ENCODE measurements at places on chromosomes 12 and 14.

DNA sequence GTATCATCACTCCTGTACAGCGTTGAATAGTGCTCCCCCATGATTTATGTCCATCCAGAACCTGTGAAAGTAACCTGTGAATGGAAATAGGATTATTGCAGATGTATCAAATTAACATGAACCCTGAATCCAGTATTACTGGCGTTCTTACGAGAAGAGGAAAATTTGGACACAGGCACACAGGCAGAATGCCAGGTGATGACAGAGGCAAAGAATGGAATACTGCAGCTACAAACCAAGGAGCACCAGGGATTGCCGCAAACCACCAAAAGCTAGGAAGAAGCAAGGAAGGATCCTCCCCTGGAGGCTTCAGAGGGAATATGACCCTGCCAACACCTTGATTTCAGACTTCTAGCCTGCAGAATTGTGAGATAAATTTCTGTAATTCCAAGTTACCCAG lies 113.5 kb upstream of the EGLN3 start:
- no peak for DNase-seq

DNA sequence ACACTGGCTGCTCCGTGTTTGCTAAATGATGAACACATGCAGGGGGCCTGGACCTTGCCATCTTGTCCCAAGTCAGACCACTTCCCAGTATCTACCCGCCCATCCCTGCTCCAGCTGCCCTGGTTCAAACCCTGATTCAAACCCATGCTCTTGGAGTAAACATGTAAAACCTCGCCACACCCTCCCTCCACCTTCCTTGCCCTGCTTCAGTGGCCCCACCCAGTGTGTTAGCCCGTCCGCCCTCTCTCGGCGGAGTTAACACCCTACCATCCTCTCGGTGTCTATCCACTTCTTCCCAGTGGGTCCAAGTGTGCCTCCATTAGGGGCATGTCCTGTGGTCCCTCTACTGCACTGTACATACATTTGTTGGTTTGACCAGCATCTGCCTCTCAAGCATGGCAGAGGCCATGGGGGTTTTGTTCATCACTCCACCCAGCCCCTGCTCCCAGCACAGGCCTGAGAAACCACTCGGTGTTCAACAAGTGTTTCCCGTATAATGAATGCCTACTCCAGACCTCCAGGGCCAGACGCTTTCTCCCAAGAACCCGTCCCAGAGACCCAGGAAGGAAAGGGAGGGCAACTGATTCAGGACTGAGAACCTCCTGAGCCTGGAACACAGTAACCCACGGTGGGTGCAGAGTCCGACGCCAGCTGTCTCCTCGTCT lies 37.1 kb downstream of the P2RX4 start:
- no peak for DNase-seq

GRCh38 chr14:95876761-95877538 lies at the start of gene TUNAR:
Gene TUNAR, plus strand, starts transcription at chr14:95876832.
- DNase-seq: no peak

GRCh38 chr14:66247662-66248193 lies 238.4 kb upstream of the CCDC196 start:
- no peak for DNase-seq

DNA sequence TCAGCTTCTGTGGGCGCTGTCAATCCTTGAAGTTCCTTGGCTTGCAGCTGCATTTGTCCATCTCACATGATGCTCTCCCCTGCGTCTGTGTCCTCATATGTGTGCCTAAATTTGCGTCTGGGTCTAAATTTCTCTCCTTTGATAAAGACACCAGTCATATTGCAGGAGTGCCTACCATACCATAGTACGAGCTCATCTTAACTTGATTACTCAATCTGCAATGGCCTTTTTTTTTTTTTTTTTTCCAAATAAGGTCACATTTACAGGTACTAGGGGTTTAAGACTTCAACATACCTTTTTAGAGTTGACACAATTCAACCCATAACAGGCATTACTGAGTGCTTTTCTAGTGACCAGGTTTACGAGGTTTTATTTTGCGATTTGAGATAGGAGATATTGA lies 233.3 kb upstream of the TBX3 start:
- no peak for DNase-seq

DNA sequence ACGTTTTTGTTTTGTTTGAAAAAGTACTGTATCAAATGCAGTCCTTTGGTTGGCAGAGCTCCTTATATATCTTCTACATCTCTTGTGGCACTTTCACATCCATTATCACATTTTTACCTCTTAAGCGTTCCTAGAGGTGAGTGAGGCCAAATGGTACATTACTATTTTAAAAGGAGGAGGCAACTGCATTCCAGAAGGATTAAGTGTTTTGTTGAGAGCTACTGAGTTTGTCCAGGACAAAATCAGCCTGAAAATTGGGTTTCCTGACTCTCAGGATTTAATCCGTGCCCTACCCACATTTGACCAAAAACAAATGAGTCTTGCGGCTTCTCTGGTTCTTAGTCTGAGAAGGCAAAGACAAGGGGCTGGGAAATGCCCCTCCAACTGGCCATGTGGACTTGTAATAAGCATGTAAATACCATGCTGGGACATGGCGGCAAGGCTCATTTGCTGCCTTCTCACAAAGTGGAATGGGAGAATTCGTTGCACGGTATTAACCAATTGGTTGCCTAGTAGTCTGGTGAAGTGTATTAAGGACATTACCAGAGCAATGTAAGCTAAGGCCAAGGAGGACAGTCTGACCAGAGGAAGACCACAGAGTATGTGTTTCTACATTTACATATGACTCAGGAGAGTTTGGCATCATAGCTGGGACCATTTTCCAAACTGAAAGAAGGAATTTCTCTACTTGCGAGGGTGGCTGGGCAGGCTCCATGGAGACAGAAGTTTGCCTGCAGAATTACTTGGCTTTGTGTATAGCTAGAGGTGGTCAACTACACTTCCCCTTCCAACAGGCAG lies 175.8 kb upstream of the PLXNC1 start:
- no peak for DNase-seq

- DNase-seq: no peak
Observed at GRCh38 chr12:67651132-67651695, 2.7 kb downstream of the DYRK2 start.

DNA sequence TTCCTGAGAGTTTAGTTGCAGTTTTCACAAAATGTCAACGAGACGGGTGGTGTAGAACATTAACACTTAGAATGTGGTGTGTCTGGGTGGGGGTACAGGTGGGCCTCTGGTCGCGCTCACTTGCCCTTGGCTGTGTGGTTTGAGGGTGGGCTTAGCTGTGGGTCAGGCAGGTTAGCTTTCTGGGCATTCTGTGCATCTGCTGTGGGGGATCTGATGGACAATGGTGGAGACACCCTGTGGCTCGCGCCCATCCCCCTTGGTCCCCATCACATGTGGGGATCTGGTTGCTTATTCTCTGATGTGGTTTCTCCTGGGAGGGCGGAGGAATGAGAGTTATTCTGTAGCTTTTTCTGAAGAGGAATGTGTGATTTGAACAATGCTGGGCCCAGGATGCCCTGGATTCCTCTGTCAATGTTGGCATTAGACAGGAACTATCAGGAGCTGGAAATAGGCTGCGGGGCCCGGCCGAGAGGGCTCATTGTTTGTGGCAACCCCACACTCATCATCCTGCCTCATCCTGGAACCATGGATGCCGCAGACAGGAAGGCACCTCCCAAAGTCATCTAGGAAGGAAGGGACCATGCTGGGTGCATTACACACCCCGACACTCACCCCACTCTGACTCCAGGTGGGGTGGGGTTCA lies 101.6 kb downstream of the TSPAN9 start:
- no peak for DNase-seq
